ENCODE measurements at places on chromosomes 6 and 20.

DNA sequence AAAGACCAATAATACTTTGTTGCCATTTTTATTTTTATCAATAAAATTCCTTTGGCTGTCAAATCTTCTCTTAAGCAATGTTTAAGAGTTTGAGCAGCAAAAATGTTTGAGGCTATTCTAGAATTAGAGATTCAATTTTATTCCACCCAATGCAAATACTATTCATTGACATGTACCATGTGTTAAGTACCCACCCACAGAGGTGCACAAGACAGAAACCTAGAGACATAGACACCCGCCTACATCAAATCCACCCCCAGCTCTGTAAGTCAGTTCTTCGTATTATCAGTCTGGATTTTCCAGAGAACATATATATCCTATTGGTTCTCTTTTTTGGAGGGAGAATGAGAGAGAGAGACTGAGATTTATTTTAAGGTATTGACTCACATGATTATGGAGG is 463.7 kb downstream of the EPM2A start:
- DNase-seq: no peak

DNA sequence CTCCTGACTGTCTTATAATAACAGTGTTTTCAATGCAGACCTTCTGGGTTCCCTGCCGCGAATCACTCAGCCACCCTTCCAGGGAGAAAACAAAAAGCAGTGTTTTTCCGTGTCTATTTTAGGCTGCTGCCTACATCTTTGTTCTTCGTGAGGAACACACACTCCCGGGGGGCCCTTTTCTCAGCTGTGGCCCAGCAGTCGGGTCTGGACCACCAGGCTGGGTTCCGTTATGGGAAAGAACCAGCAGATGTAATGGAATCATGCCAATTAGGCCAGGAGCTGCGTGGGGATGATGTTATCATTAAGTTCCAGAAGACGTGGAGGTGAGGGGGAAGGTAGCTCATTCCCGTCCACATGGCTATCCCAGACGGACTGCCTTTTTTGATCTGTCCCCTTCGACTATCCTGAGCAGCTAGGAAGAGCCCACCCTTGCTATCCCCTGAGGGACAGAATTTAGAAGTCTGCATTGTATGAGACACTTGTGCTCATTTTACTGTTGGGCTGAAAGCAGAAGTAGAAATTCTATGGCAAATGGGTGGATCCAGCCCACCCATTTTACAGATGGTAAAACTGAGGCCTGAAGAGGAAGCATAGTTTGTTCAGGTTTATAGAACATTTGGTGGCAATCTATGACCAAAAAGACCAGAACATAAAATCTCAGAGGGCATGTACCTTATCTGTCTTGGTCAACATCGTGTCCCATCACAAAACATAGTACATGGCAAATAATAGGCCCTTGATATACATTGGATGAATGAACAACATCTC is 54.5 kb downstream of the KCNB1 start:
- no peak for DNase-seq

DNA sequence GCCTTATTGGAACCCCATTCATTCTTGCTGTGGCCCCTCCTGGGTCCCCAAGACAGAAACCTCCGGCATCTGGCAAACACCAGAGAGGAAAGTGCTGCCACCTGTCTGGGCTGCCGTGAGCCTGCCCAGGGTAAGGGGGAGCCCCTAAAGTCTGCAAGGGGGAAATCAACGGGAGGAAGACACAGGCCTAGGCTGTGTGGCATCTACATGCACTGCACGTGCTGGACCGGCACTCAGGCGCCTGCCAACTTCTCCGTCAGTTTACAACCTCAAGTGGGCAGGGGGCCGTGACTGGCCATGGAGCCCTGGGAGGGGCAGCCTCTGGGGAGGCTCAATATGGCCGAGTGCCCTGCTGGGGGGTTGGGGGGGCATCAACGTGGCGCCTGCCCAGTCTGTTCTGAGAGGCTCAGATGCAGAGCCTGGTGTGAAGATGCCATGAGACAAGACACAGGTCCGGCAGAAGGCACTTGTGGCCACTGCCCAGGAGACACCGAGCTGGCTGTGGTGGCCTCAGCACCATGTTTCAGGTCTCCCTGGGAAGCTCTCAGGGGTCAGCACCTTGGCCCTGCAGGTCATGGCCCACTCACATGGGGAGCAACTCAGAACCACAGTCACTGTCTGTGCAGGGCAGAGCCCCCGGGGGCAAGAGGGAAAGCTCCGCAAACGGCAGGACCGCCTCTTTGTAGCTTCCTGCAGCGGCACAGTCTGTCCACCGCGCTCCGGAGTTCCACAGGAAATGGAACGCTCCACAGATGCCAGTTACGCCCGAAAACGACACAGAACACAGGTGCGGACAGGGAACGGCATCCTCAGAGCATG is 8.4 kb downstream of the UCKL1 start:
- DNase-seq: no peak

DNA sequence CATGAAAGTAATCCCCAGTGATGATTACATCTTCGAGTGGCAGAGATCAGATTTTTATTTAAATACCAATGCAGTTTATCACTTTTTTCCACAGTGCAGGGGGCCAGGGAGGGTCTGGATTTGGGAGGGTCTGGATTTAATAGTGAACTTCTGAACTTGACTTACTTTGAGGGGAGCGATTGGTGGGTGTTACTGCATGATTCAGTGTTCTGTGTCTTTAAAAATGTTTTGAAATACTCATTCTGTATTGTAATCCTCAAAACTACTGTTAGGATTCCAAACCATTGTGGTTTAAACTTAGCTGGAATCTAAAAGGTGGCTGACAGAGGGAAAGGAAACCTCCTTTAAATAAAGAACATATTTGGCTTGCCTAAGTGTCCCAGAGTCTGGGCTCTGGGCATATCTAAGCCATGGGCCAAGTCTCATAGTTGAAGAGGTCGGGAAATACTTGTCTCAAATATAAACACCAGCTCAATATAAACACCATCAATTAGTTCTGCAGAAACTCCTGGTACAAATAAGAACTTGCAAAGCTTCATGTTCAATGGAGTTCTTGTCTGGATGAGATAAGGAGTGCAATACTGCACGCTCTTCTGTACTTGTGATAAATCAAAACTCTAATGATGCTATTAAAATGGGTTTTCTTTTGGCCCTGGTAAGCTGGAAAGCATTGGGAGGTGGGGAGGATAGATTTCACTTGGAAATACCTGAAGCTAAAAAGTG is 14.4 kb downstream of the JARID2 start:
- DNase-seq: peak; percentile 69

GRCh38 chr6:20876036-20876435 is 341.8 kb downstream of the CDKAL1 start:
- peak; percentile 50 for DNase-seq

DNA sequence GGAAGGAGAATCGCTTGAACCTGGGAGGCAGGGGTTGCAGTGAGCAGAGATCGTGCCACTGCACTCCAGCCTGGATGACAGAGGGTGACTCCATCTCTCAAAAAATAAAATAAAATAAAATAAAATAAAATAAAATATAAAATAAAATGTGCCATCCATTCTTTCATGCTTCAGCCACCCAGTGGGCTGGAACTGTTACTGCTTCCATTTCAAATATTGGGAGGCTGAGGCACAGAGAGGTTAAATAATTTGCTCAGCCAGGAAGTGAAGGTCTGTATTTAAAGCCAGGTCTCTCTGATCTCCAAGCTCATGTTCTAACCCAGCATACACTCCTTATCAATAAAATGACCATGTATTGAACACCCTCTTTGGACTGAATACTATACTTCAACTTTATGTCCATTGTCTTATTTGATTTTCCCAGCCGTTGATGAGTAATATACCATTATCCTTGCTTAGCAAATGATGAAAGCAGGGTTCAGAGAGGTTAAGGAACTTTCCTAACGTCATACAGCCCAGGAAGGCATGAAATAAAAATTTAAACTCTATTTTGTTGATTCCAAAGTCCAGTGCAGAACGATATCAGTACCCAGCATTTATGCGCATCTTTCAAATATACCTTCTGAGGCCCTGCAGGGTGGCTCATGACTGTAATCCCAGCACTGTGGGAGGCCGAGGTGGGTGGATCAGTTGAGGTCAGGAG is 25.8 kb upstream of the SLC9A8 start:
- DNase-seq: no peak

- DNase-seq: no peak
These were observed 731.6 kb upstream of the MMS22L start for GRCh38 chr6:98014442-98015201.

DNA sequence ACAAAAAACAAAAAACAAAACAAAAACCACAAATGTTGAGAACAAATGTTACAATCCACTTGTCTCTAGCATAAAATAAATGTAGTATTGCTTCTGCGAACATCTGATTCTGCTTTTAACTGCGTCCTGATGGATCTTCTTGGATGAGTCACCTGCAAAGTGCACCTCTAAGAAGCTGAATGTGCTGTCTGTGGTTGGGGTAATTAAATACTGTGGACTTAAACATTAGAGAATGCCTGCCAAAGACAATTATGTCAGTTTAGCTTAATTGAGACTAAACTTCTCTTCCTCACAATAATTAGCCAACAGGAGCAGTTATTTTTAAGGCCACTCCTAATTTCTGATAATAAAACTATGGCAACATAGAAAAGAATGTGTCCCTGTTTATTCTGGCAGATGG is 253.4 kb downstream of the PHACTR1 start:
- DNase-seq: no peak

DNA sequence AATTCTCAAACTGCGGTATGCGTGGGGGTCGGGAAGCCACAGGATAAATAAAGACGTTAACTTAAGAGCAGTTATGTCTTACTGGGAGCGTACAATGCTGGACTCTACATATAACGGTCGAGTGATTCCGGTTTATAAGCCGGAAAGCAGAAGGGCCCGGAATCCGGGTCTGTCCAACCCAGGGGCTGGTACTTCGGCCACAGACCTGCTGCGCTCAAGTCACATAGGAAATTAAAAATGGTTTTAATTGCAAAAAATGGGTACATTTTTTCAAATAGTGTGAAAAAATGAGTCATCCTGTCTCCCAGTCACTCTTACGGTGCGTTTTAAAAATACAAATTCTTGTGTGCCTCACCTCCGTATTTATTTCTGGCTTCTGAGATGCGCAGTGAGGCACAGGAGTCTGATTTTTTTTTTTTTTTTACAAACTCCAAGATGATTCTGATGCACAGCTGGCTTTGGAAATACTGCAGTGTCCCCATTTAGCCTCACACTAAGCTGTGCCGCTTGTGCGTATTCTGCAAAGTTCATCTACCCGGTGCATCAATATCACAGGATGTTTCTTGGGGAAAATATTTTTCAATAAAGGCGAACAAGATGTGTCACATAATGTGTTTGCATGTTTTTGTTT is 1.0 kb downstream of the PCIF1 start:
- no peak for DNase-seq

Data from cardiac muscle cell (in vitro differentiated cells and primary cell).